ENCODE measurements at places on chromosomes 4 and X. TPM values are rescaled to one million over a fixed set of nuclear protein-coding genes. Genes with fewer than 3 reads are reported as not detected.

Gene CT45A10
- polyA plus RNA-seq, result not detected

Gene ASMT
- polyA plus RNA-seq, result 0.14 TPM

GRCh38 chrX:30085571-30085970 is 129.8 kb upstream of the MAGEB2 start:
- no peak for DNase-seq

GRCh38 chr4:142480244-142480643 is 365.9 kb downstream of the INPP4B start:
- DNase-seq, result no peak

- no peak for DNase-seq
Observed at GRCh38 chr4:168384437-168385141, 66.0 kb upstream of the DDX60 start.

DNA sequence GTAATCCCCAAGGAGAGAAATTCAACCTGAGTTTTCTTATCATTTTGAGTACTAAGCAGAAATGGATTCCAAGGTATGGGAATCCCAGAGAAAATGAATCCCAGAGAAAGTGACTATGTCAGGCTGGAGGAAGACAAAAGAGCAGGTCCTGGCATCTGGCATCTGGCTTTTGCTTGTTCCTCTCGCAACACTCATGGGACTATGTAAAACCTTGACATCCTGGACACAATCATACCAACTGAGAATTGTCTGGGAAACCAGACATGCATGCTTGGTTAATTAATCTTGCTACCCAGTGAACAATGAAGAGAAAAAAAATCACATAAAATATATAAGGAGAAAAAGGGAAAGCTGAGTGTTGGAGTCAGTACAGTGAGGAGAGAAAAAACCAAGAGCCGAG is 12.9 kb downstream of the DCAF8L1 start:
- DNase-seq, result no peak
